Endodermal cell (in vitro differentiated cells): ENCODE measurements at places on chromosomes 13 and 19.

DNA sequence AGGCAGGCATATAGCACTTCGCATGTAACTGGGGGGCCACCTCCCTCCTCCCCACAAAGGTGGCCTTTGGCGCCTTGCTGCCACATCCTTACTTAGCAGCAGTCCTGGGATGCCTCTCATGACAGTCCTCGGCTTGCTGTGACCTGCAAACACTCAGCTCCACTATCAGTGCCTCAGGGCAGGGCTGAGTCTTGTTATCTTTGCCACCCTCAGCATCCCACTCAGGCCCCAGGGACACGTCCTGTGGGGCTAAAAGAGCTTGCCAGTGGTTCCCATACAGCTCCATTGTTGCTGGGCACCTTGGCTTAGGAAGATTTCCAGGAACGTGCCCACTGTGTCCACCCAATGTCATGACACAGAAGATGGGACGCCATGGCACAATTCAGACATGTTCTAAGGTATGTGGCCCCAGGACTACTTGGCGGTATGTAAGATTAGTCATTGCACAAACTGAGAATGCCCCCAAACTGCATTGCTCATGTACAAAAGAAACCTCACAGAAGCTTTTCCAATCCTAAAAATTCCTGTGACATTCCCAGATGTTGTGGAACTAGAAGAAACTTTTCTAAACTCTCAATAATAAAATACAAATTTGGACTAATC is 16.3 kb downstream of the DOCK9 start:
- no peak overlapping the region for H3K4me3 ChIP-seq
- no peaks in the 10 kb centered on the region for H3K27me3 ChIP-seq
- no peak for DNase-seq
- no peaks in the 10 kb centered on the region for H3K36me3 ChIP-seq

- peak overlapping the region; percentile 95 for H3K4me3 ChIP-seq
- peak overlapping the region; percentile 84 for H3K27ac ChIP-seq
- peak; percentile 97 for DNase-seq
- H3K36me3 ChIP-seq: peaks cover 15% of the 10 kb centered on the region
- H3K4me1 ChIP-seq: peaks cover 13% of the 10 kb centered on the region
- no peaks in the 10 kb centered on the region for H3K27me3 ChIP-seq
Observed at GRCh38 chr19:47608074-47608918, 638 bp upstream of the BICRA start.

DNA sequence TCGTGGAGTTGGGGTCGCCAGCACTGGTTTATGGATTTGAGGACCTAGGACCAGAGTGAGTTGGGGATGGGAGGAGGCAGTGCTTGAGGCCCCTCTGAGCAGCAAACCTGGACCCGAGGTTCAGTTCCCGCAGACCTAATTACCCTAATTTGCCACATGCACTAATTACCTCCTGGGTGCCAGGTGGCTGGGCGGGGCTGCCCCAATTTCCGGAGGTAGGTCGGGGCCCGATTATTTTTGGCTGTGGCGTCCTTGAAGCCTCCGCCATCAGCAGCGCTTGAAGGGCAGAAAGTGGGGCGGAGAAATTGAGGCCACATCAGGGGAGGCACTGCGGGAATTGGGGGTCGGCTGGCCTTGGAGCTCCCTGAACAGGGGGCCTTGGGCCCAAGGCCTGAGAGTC is 5.9 kb upstream of the HOMER3 start:
- no peak for DNase-seq
- no peak overlapping the region for H3K4me3 ChIP-seq
- H3K27me3 ChIP-seq: no peaks in the 10 kb centered on the region
- no peaks in the 10 kb centered on the region for H3K36me3 ChIP-seq
- H3K27ac ChIP-seq: no peak overlapping the region

DNA sequence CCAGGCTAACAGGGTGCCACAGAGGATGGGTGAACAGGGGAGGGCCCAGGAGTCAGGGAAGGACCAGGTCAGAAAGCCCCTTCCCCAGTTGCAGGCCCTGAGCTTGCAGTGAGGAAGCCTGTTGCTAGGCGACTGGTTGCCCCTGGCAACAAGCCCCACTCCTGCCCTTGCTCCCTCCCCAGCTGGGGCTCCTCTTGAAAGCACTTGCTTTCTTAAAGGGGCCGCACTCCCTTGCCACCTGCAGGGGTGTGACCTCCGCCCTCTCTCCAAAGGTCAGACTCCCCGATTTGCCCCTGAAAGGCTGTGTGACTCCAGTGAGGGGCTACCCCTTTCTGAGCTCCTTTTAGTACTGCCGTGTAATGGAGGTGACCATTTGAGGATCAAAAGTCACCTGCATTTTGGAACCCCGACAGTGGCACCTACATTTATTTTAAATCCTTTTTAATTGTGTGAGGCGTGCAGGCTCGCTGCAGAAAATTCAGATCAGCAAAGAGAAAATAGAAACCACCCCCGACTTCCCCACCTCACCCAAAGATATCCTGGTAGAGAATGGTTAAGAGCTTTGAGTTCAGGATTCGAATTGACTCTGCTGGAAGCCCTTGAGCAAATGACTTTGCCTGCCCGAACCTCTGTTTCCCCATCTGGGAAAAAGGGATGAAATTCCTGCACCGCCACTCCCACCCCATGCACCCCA is 4.8 kb downstream of the FCHO1 start:
- no peaks in the 10 kb centered on the region for H3K36me3 ChIP-seq
- no peaks in the 10 kb centered on the region for H3K27me3 ChIP-seq
- peak overlapping the region; percentile 79 for H3K27ac ChIP-seq
- DNase-seq: peak; percentile 90
- H3K4me3 ChIP-seq: no peak overlapping the region

- DNase-seq: no peak
- H3K4me3 ChIP-seq: no peak overlapping the region
- no peaks in the 10 kb centered on the region for H3K27me3 ChIP-seq
- no peaks in the 10 kb centered on the region for H3K36me3 ChIP-seq
Observed at GRCh38 chr13:39955560-39955959, 300.1 kb downstream of the COG6 start.
